Stimulated activated CD8-positive, alpha-beta memory T cell treated with anti-CD3 and anti-CD28 coated beads, Interleukin-7, amount 100 ng/mL, for 48 hours (primary cell): ENCODE measurements at places on chromosomes 16 and 17.

DNA sequence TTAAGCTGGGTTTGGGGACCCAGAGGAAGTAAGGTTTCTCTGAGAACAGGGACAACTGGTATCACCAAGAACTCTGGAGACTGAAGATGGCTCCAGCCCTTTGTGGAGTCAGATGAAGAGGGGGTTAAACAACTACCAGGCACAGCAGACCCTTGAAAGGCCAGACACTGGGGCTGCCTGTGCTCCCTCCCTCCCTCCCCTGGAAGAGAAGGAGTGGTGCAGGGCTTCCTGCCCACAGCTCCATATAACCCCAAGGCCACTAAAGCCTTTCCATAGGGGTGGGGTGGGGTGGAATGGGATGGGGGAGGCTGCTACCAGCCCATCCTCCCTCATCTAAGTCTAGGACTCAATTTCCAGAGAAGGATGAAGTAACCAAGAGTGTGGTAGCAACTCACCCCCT, 66.7 kb downstream of the CCDC182 start:
- DNase-seq = no peak

DNA sequence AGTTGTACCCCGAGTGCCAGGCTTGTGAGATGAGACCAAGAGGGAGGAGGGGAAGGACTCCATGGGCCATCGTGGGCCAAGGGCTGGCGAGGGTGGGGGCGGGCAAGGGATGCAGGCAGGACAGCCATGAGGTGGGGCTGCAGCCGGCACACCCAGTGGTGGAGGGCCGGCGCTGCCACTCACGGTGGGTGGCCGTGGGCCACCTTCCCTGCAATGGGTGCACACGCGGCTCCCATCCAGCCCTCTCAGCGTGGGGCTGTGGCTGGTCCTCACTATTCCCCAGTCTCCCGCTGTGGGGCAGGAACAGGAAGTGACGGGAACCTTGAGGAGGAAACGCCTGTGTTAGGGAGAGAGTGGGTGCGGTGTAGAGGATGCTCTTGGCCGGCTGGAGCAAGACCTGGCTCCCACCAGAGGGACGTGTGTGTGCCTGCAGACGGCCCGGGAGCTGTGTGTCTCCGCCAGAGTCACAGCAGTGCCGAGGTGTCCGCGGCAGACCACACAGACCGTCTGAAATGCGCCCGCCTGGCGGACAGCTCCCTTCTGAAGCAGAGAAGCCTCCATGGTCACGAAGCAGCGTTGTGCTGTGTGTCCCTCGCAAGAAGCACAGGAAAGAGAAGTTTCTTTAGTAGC, 23.6 kb downstream of the CIBAR2 start:
- no peak for DNase-seq

DNA sequence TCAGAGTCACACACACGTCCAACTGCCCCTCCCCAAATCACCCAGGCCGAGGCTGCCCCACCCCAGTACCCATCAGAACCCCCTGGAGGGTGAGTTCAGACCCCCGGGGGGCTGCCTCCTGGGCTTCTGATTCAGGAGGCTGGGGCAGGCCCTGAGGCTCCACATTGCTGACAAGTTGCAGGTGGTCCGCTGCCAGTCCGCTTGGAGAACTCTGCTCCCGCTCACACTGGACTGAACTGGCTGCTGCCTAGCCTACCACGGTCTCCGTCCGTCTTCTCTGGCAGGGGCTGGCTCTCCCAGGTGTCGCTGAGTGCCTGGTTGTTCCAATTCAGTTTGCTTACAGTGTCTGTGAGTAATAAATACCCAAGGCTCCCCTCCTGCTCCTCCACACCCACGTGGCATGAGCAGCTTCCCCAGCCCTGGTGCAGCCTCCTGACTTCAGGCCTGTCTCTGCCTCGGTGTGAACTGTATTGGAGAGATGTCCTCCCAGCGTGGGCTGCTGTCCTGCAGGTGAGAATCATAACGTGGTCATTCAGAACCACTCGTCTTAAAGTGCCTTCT, 163.4 kb downstream of the LAT start:
- no peak for DNase-seq

DNA sequence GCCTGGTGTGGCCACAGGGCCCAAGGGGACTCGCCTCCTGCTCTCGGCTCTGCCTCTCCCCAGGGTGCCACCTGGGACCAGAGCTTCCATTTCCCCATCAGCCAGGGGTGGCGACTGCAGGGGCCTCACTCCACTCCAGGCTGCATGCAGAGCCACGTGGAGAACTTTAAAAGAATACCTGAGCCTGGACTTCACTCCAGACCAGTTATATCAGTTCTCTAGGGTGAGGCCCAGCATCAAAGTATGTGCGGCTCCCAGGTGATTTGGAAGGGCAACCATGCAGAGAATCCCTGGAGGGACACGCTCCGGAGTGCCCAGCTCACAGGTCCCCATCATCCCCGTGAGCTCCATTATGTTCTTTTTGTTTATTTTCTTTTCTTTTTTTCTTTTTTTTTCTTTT, 39.8 kb downstream of the KIAA0513 start:
- no peak for DNase-seq

DNA sequence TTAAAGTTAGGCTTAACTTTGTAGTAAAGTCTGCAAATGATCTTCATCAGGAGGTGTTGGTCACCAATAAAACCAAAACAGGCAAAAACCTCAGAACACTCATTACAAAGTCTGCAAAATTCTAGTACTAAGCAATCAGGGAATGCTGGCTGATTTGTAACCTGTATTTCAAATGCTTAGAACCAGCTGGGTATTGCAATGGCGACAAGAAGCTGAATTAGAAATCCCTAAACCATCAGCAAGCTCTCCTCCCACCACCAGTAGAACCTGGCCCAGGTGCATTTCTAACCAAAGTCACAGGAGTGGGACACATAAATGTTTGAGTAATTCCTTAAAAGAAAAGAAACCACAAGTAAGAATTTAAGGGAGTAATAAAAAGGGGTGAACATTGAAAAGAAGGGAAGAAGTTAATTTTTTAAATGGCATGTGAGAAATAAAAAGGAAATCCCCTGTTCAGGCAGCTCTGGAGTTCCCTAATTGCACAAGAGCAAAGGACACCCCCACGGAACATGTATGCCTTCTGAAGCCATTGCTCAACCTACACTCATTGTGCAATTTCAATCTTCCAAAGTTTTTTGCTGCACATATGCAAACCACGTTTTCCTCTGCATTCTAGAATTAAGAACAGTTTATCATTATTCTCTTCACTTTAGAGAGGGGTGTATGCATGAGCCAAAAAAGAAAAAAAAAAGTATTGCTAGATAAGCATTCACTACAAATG, 102.9 kb downstream of the HIC1 start:
- DNase-seq = no peak

- DNase-seq = no peak
These were observed 3.7 kb upstream of the CBX8 start for GRCh38 chr17:79800325-79801155.

DNA sequence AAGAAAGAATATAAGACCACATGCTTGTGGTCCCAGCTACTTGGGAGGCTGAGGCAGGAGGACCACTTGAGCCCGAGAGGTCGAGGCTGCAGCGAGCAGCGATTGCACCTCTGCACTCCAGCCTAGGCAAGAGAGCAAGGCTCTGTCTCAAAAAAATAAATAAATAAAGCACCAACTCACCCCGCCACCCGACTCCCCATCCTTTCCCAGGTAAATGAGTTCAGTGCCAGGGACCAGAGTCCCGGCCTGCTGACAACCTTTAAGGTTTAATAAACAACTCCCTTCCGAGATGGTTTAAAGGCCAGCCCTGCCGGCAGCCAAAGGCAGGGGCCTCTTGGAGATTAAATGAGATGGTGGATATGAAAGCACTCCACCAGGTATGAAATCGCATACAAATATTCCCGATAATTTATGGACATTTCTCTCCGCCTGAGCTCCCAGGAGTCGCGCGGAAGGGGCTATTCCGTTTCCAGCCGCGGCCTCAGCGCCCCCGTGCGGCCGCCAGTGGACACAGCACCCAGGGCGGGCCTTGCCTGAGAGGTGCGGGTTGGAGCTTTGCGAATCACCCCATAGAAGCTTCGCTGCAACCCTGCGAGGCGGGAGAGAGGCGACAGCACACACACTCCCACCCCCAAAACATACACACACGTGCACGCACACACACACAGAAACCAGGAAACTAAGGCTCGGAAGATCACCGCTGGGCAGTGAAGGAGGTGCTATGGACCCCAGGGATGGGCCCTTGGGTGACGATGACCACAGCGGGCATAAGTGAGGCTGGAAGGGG, 4.0 kb upstream of the RPL38 start:
- DNase-seq = peak; percentile 38

DNA sequence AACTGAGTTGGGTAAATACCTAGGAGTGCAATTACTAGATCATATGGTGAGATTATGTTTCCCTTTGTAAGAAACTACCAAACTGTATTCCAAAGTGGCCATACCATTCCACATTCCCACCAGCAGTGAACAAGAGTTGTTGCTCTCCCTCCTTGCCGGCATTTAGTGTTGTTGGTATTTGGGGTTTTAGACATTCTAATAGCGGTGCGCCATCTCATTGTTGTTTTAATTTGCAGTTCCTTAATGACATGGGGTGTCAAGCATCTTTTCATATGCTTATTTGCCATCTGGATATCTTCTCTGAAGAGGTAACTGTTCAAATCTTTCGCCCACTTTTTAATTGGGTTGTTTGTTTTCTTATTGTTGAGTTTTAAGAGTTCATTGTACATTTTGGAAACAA, 164.2 kb upstream of the LHX1 start:
- DNase-seq = no peak

GRCh38 chr17:59505610-59506276, 59.7 kb upstream of the DHX40 start:
- DNase-seq = no peak

GRCh38 chr16:56094231-56094630, 97.1 kb upstream of the GNAO1 start:
- no peak for DNase-seq

GRCh38 chr17:28173031-28173561, 130.6 kb downstream of the NLK start:
- no peak for DNase-seq

- DNase-seq = no peak
These were observed 19.9 kb downstream of the IGFBP4 start for GRCh38 chr17:40463122-40463550.

DNA sequence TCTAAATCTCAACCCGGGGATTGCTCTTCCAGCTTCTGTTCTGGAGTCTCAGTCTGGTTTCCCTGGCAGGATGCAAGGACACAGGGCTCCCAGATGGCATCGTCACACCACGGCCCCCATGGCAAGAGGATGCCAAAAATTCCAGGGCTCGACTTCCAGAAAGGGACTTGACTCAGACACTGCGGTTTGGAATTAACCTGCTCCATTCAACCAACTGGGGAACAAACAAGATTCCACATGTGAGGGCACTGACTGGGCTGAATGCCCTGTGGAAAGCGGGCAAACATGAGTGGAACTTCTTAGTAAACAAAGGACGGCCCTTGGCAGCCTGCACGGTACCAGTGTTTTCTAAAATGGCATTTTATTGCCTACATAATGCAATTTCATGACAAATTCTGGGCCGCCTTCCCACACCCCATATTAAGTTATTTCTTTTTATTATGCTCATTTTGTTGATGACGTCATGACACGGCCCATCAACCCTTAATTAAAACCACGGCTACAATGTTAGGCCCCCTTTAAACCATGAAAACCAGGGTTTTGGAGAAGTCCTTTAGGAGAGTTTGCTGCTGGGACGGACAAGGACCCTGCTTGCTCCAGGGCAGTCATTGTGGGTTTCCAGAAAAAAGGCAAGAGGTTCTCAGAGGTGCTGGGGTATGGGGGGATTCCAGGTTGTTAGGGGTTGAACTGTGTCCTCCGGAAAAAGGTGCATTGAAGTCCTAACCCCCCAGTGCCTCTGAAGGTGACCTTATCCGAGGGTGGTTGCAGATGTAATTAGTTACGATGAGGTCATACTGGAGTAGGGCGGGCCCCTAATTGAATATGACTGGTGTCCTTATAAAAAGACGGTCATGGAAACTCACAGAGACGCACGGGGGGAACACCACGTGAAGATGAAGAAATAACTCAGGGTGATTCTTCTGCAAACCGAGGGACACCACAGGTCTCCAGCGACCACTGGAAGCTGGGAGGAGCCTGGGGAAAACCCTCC, 205.6 kb downstream of the FOXL1 start:
- DNase-seq = no peak

DNA sequence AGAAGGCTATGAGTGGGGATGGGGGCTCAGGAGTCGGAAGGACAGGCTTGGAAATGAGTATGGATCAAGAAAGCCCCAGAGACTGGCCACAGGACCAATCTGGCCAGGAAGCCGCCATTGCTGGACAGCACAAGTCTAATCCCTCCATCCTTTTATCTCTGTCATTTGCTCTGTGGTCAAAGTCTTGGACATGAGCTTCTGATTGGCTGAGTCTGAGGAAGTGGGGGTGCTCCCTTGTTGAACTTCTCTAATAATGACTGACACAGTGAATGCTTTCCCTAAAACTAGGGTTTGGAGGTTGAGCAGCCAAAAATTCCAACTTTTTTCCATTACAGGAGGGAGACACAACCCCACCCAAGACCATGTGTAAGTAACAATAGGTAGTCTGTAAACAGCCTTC, 97.4 kb downstream of the MARF1 start:
- DNase-seq = no peak

- no peak for DNase-seq
These were observed 251.4 kb downstream of the SOX9 start for GRCh38 chr17:72372185-72372584.

- DNase-seq = no peak
These were observed 39.3 kb upstream of the TAC4 start for GRCh38 chr17:49887086-49887743.

DNA sequence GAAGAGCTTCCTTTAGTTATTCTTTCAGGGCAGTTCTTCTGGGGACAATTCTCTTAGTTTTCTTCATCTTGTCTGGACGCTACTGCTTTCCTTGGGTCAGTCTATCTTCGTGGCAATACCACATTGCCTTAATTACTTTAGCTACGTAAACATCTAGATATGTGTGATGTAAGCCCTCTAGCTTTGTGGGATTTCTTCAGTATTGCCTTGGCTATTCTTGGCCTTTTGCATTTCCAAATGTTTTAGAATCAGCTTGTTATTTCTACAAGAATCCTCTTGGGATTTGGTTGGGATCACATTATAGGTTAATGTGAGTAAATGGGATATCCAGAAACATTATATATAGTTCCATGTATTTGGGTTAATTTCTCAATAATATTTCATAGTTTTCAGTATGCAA, 9.0 kb upstream of the ST6GALNAC2 start:
- no peak for DNase-seq

- DNase-seq = no peak
These were observed 604.7 kb upstream of the SOX9 start for GRCh38 chr17:71516149-71516548.

DNA sequence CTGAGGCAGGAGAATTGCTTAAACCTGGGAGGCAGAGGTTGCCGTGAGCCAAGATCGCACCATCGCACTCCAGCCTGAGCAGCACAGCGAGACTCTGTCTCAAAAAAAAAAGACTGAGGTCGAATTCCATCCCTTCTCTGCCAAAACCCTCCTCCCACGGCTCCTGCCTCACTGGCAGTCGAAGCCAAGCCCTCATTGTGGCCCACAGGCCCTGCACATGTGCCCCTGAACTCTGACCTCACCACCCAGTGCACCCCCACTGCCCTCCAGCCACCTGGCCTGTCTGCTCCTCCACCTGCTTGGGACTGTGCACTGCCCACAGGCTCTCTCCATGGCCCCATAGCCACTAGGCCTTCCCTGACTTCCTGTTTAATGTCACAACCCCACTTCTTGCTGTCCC, 7.0 kb downstream of the MYO15A start:
- DNase-seq = no peak
